ENCODE measurements at places on chromosomes 3 and 15.

- no peak for DNase-seq
Observed at GRCh38 chr15:42427429-42428223, 63.3 kb downstream of the ZNF106 start.

GRCh38 chr3:69806735-69807438, 67.6 kb downstream of the MITF start:
- DNase-seq: no peak

GRCh38 chr15:51126842-51127241, 32.1 kb upstream of the TNFAIP8L3 start:
- no peak for DNase-seq

- no peak for DNase-seq
Observed at GRCh38 chr15:55402707-55403106, 5.5 kb downstream of the CCPG1 start.

GRCh38 chr3:172885704-172886103, 135.2 kb downstream of the ECT2 start:
- DNase-seq: no peak

- DNase-seq: no peak
Observed at GRCh38 chr3:38827791-38828190, 11.8 kb upstream of the SCN10A start.

DNA sequence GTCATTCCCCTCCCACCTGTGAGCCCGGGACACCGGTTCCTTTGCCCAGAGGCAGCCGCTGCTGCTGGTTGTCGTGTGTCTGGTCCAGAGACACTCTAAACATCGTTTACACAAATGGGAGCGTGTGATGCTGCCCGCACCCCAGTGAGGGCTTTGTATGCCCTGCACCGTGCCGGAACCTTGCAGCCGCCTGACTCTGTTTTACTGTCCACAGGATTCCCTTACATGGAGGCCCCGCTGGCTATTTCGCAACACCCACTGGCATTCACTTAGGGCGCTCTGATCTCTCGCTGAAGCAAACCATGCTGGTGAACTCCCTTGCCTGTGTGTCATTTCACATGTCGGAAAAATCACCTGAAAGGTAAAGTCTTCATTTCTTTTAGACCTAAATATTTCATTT, 100.8 kb upstream of the SLC6A6 start:
- no peak for DNase-seq

GRCh38 chr3:171420667-171421066, 39.5 kb downstream of the TNIK start:
- DNase-seq: no peak

DNA sequence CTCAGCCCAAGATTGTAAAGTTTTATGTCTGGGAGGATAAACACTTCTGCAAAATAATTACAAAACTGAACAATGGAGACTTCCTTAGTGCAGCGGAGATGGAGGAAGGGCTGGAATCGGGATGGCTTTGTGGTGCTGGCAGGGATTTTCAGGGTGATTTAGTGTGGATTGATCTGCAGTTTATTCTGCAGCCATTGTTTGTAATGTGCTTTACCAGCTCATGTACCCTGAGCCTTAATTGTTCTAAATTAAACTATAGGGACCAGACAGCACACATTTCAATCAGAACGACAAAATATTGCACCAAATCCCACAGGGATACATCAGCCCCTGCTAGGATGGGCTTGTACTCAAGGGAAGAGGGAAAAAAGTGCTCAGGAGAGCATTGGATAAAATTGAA, 103.2 kb upstream of the ONECUT1 start:
- DNase-seq: no peak

- no peak for DNase-seq
Observed at GRCh38 chr3:32121137-32121536, 14.7 kb downstream of the GPD1L start.

GRCh38 chr3:908839-909238, 184.0 kb upstream of the CNTN6 start:
- DNase-seq: no peak

GRCh38 chr3:70737666-70738290, 425.3 kb upstream of the MDFIC2 start:
- DNase-seq: no peak

DNA sequence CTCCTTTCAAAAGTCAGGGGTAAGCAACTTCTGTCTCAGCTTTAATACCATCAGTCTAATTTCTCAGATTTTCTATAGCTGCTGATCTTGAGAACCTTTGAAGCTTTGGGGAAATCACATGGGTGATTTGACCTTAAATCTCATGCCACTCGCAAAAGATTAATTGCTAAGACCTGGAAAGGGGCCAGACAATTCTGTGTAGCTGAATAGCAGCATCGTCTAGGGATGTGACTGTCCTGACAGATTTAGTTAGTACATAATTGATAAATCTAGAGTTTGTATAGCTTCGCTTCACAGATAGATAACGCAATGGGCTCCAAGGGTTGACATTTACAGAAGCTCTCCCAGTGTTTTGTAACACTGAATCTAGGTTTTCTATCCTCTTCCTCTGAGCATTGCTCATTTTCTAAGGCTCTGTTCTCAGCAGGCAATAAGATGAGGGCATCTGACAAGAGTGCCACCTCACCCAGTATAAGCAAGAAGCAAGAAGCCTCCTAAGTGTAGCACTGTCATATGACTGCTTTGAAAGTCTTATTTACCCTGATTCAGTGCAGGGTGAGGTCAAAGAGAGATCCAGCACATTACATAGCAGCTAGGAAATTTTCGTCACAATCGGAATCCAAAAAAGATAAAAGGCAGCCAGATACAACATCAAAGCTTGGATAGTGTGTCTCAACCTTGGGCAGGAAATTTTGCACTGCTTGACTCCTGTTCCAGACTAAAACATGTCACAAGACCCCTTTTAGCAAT, 47.7 kb upstream of the DUT start:
- no peak for DNase-seq

GRCh38 chr15:90644952-90645725, 72.0 kb upstream of the BLM start:
- no peak for DNase-seq

GRCh38 chr15:50249704-50250103, 15.8 kb downstream of the HDC start:
- no peak for DNase-seq

GRCh38 chr15:32722136-32722535, 4.3 kb downstream of the GREM1 start:
- DNase-seq: no peak

- DNase-seq: no peak
Observed at GRCh38 chr15:55627730-55628368, 39.7 kb upstream of the PYGO1 start.

DNA sequence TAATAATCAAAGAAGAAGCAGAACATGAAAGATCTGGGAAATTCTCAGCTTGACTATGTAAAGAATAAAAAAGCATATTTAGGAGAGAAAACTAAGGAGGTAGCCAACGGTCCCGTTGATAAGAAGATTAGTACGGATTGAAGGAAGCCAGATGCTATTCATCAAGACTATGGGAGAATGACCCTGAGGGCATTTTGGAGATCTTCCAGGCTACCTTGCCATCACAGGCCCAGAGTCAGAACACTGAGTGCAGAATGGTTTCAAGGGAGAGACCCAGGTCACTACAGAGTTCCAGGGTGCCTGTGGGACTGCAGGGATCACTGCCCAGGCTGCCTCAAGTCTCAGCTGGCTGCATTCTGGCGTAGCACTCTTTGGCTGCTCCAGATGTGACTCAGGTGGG, 752.9 kb upstream of the ARPP21 start:
- DNase-seq: no peak

GRCh38 chr15:31004220-31004733, 12.8 kb upstream of the MTMR10 start:
- DNase-seq: no peak

DNA sequence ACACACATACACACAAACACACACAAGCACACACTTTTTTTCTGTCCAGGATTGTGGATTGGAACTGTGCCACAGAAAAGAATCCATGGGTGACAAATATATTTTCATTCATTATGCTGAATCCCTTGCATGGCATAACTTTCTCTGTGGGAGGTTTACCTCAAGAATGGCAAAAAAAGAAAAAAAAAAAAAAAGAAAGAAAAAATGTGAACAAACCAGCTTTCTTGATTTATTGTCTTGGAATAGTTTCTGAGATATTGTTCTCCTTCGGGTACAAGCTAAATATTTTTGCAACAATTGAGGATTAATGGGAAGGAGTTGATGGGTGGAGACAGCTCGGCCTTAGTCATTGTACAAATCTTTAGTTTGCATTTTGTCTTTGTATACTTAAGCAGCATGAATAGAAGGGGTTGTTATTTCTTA, 153.1 kb downstream of the GMNC start:
- no peak for DNase-seq

- DNase-seq: no peak
Observed at GRCh38 chr15:93488296-93488713, 399.3 kb upstream of the RGMA start.

DNA sequence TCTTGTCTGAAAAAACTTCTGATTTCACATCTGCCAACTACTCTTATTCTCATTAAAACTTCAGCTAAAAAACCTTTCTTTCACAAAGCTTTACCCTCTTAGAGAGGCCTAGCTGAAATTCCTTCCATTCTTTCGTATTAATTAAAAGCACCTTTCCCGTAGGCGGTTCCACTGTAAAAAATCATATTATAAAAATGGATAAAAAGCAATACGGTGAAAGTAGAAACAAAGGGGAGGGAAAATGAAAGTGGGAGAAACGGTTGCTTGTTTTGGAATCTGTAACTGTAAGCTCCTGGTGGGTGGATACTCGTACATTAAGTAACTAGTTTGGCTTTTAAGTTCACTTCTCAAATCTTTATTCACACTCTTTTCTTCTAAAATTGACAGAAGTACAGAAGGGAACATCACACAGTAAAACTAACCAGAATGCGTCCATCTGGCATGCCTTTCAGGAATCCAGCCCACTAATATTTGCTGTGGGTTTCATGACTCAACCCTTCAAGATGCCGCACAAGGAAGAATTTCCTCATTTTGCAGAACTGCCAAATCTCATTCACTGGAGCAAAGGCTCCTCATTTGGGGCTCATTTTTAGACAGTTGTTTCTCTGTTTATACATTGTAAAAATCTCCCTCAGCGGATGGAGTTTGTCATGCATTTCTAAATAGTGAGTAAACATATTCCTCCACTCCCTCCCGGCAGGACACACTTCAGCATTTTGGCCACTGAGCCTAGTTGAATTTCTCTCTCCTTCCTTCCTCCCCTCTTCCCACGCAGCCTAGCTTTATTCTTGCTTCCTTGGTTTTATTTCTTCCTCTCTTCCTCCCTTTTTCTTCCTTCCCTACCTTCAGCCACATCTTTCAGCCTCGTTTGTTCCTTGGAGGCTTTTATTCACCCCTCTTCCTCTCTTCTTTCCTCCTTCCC, 419.5 kb upstream of the NAALADL2 start:
- no peak for DNase-seq

DNA sequence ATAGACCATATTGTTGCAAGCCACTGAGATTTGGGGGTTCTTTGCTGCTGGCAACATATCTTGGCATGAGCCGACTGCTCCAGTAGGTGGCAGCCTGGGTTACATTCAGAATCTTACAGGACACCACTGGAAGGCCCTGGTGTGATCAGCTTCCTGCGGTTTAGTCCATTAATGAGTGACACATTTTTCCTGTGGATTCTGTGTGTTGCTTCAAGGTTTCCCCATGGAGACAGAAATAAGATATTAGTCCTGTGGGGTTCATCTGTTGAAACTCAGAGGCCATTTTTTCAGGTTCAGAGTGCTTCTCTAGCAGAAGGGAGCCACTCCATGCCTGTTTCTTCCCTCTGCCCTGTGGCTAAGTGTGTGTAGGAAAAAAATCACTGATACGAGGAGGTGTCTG, 116.2 kb downstream of the MFSD1 start:
- DNase-seq: no peak

DNA sequence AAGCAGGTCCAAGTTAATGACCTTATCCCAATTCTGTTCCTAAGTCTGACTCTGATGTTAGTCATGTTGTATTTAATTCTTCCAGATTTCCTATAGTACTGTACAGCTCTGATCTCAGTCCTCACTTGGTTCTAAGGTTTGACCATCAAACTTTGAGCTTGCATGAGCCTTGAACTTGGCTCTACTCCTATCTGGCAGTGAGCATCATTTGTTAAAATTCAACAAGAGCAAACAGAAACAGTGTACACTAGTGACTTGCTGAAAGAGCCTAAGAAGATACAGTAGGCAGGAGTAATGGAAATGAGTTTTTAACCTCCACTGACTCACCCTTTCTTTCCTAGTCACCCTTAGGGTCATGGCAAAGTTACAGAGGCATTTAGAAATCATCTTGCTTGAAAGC, 451.1 kb upstream of the TPRG1 start:
- no peak for DNase-seq

DNA sequence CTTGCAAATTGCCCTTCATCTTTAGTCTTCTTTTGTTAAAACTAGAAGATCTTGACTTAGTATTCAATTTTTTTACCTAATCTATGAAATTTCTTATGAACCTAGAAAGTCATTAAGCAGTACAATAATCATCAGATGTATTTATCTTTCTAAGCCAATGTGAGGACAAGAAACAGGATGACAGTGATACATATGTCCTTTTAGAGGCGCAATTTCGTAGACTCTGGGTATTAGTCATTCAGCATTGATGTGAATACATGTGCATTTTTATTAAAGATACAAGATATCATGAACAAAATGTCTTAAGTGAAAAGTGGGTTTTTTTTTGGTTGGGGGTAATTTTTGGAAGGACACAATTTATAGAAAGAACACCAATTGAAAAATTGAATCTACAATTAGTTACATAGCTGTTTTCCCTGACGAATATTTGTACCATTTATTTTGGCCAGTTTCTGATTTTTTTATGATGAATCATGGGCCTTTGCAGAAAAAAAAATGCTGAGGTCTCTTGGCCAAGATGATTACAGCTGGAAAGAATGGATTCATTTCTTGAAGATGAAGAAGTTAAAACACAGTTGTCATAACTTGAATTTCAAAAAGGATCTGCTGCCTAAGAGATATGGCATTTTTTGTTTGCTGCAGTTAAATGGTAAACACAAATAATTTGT, 48.9 kb upstream of the AGTR1 start:
- no peak for DNase-seq

DNA sequence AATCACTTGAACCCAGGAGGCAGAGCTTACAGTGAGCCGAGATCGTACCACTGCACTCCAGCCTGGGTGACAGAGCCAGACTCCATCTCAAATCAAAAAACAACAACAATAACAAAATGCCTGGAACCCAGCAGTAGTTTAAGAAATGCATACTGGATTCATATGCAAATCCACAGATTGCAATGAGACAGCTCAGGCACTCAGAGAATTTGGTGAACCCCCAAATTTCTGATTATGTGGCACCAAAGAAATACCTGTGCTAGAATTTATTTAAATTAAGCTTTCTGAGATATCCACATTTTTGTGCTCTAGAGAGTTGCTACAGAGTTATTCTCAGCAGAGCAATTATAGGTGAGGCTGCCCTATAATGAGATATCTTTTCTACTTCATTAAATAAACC, 29.7 kb downstream of the SPATA16 start:
- DNase-seq: no peak

- no peak for DNase-seq
Observed at GRCh38 chr15:75655931-75656330, 8.2 kb downstream of the SNX33 start.

Data from stimulated activated CD4-positive, alpha-beta T cell treated with anti-CD3 and anti-CD28 coated beads, Interleukin-2, amount 100 ng/mL, for 4 hours (primary cell).